Lung (tissue), 17 donors: ENCODE measurements at places on chromosomes 12 and 14. TPM values are rescaled to one million over a fixed set of nuclear protein-coding genes. Genes with fewer than 3 reads are reported as not detected.

Gene RIMBP2
- total RNA-seq, result 1.7 TPM

Gene CAPZA3
- total RNA-seq, result not detected

Gene EIF2S3B
- 2.4 TPM for total RNA-seq

Gene LRRIQ1
- total RNA-seq, result 33.2 TPM

Gene TAS2R10
- 0.80 TPM for total RNA-seq

Gene LRP6
- total RNA-seq, result 125 TPM

- no peak for DNase-seq
Observed at GRCh38 chr12:110760204-110760609, 17.5 kb upstream of the PPP1CC start.

DNA sequence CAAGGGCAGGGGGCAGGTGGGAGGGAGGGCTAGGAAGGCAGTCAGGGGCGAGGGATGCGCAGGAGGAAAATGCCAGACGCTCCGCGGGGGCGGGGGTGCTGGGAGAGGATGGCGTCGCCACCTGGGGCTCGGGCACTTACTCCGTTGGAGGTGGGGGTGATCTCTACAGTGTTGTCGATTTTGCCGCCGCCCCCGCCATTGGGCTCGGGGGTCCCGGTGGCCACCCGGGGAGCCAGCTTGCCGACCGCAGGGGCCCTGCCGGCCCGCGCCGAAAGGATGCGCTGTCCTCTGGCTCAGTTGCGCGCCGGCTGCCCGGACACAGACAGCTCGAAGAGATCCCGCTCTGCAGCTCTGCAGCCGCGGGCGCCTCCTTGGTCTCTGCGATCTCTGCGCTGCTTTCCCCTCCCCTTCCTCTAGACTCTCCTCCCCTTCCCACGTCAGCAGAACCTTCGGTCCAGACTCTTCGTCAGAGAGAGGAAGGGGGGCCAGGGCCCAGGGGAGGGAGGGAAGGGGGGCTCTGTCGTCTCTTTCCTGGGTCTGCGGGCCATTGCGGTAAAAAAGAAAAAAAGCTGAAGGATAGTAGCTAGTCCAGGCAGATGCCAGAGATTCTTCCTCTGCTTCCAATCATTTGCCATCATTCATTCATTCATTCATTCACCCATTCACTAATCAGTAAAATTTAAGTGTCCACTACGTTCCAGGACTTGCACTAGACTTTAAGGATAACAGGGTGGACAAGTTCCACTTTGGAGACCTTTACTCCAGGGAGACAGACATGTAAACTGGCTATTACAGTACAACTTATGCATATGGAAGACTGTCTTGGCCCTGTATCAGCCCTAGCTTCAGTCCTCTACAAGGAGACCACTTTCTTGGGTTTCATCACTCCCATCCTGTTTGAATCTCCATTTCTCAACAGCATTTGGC, at the start of gene SLC22A17:
Gene SLC22A17, minus strand, starts transcription at position 382 of the 927 bp plus-strand sequence.
- peak; percentile 93 for DNase-seq

DNA sequence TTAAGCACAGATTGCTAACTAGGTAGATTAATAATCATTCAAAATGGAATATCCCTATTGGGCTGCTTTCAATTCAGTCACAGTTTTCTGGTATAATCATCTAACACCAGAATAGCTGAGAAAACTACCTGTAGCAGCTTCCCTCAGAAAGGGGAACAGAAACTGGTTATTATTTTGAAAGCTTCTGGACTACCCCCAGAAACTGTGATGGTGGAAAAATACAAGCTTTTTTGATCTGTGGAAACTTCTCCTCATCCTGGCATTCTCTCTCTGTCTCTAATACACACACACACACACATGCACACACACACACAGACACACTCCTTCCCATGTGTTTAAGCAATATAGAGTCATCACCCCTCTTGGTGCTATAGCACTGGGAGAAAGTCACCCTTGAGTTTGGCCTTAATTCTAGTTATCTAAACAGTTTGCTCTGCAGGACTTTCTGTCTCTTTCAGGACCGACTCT, 251.5 kb upstream of the LMO3 start:
- DNase-seq, result no peak

- peak; percentile 64 for DNase-seq
Observed at GRCh38 chr14:81329640-81330381, 70.3 kb downstream of the STON2 start.

GRCh38 chr12:126051611-126052107, 986.4 kb downstream of the AACS start:
- no peak for DNase-seq

DNA sequence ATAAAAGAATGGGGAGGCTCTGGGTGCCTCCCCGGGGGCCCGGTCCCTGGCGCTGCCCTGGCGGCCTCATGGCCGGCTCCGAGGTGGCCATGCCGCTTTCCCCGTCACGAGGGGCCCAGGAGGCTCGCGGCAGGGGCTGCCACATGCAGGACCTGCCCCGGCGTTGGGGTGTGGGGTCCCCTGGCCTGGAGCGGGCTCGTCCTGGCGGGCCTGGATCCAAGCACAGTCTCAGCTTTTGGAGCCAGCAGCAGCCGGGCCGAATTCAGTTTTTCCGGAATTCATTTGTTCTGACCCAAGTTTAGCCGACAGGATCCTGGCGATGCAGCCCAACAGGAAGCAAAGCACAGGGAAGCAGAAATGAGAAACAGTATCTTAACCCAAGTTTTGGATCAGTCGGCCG, 26.4 kb upstream of the AEBP2 start:
- no peak for DNase-seq

- no peak for DNase-seq
Observed at GRCh38 chr14:77691259-77691658, 16.6 kb downstream of the ALKBH1 start.

GRCh38 chr14:84013424-84013823, 1516.5 kb upstream of the FLRT2 start:
- no peak for DNase-seq

GRCh38 chr14:20427231-20428009, 8.5 kb downstream of the KLHL33 start:
- DNase-seq, result no peak

- no peak for DNase-seq
Observed at GRCh38 chr12:25069224-25069623, 120.3 kb upstream of the BCAT1 start.

GRCh38 chr14:67493092-67493717, 4.7 kb upstream of the TMEM229B start:
- no peak for DNase-seq

DNA sequence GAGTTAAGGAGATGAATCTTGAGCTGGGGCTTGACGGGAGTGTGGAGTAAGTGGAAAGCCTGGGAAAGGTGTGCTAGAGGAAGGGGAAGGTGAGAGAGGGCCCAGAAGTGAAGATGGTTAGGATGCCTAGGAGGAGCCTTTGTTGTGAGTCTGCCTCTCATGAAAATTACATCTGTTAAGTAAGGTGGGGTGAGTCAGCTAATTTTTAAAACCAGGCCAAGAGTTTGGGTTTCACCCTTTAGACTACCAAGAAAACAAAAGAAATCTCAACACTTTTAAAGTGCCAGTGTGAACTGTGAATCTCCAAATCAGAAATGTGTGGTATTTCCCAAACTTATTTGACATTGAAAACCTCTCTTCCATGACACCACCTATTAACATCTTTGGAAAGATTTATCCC, 185.2 kb downstream of the CRADD start:
- no peak for DNase-seq

- no peak for DNase-seq
Observed at GRCh38 chr14:31969699-31970240, 107.3 kb upstream of the ARHGAP5 start.

DNA sequence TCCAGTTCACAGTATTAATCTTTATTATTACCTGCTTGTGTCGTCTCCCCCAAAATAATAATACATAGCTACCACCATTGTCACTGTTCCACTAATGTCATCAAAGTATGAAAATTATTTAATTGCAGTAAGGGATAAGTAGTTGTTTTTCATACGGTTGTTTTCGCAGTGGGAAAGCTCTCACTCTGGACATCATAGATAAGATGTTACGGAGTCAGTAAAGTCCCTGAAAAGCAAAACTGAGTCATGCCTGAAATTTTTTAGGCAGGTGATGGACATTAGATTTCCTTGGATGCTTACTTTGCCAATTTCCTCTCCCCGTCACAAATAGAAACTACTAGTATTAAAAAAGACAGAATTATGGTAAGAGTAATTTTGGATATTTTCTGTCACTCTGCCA, 13.2 kb downstream of the PNP start:
- no peak for DNase-seq
